ENCODE measurements at places on chromosomes 11 and 22. TPM values are rescaled to one million over a fixed set of nuclear protein-coding genes. Genes with fewer than 3 reads are reported as not detected.

The PHETA2 gene
- 0.07 TPM for total RNA-seq

GRCh38 chr11:111623527-111624030, 21.3 kb downstream of the SIK2 start:
- no peak for DNase-seq

GRCh38 chr11:115459563-115459962, 44.7 kb downstream of the CADM1 start:
- DNase-seq = no peak

The PTPMT1 gene
- total RNA-seq = 253 TPM

- DNase-seq = no peak
Measured at GRCh38 chr11:86087256-86087655, 18.4 kb upstream of the PICALM start.

The OR5B21 gene
- not detected for total RNA-seq

GRCh38 chr11:96256215-96257011, 86.6 kb downstream of the MAML2 start:
- DNase-seq = no peak

DNA sequence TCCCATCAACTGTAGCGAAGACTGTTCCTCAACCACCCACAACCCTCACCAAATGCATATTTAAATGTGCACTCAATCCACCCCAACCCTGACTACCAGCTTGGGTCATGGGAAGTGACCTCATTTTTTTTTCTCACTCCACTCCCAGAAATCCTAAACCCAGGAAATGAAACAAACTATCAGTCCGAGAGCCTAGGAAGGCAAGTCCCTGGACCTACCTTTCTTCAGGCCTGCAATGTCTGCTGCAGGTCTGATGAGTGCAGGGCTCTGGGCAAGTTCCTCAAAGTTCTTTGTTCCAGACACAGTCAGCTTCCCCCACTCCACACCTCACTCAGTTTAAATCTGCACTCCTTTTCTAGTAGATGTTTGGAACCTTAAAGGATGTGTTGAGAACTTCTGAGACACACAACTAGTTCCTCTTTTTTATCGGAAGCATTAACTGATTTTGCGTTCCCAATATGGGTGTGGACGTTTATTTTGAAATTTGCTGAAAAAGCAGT, at the start of gene MS4A4E:
Gene MS4A4E (minus strand): TSS at position 398 of the 500 bp plus-strand sequence. CDS start 13,082 bp downstream, outside the sequence.
- DNase-seq = no peak

All from A172 (cell line).